EH (cell line): ENCODE measurements at places on chromosomes 11 and 22.

DNA sequence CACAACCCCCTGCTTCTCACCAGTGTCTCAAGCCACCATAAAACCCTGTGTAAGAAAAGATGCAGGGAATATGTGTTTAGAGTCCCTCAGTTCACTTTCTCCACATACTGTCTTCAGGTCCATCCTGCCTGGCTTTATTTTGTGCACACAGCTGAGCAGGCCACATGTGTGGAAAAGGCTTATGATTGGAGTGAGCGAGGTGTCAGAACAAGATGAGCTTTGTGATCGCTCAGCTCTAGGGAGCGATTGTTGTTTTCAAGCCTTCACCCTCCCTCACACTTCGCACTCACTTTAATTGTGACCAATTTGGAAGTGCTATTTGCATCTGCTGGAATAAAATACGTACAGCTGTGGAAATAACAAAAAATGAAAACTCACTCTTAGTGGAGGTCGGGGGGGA, 931.1 kb upstream of the TENM4 start:
- DNase-seq, result no peak

DNA sequence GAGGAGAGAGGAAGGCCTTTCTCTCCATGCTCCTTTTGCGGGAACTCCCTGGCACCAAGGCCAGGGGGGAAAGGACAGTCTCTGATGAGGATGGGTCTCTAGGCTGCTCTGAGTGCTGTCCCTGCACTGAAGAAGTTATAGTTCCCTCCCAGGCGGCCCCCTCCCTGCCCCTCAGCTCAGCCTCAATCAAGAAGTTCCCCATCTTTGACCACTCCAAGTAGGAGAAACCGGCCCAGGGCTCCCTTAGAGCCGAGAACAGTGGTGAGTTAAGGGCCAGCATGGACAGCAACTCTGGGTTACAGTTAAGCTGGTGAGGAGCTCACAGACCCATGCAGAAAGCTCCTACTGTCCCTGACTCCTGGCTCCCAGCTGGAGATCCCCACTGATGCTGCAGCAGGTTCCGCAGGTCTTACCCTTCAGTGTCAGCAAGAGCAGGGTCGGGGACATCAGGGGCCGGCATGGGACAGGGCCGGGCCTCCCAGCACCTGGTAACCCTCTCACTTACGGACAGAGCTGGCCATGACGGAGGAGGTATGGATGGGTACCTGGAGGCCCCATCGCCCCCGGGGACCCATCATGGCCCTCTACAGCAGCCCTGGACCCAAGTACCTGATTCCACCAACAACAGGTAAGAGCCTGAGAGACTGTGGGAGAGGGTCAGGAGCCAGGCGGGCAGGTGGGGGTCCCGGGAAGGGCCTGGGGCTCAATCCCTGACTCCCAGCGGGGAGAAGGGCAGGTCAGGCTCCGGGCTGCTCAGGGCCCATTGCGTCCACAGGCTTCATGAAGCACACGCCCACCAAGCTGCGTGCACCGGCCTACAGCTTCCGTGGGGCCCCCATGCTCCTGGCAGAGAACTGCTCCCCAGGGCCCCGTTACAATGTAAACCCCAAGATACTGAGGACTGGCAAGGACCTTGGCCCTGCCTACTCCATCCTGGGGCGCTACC, 4.2 kb downstream of the SCGB1C1 start:
- no peak for DNase-seq

- DNase-seq, result no peak
These were observed 494.7 kb upstream of the CHORDC1 start for GRCh38 chr11:90717522-90717921.

DNA sequence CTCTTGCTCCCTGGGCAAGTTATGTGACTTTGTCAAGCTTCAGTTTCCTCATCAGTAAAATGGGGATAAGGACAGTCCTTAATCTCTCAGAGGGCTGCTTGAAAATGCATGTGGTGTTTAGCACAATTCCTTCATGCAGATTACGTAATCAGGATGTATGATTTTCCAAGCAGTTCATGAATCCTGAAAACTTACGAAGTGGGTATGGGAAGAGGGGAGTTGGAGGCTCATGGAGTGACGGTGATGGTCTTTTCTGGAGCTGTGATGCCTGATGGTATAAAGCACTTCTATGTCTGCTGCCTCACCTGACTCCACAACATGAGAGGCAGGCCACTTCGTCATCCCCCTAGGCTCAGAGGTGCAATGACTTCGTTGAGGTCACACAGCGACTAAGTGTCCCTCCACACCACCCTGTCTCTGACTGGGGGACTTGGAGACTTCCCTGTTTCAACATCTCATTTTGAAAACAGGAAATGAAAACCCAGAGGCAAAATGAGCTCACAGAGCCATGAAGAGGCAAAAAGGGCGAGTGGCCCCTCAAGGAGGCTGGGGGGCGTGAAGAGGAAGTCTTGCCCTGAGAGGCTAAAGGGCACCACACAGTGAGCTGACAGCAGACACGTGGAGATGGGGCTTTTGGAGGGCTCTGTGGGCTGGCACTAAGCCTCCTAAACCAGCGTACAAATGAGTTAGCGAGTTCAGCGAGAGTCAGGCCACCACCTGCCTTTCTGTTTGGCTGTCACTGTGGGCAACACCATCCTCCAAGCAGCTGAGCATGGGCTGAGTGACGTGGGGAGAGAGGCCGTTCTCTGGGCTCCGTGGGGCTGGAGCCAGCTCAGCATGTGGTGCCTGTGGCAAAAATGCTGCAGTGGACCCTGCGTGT, 10.1 kb downstream of the MCM5 start:
- no peak for DNase-seq

GRCh38 chr22:49691256-49691655, 136.4 kb downstream of the BRD1 start:
- DNase-seq, result no peak

- no peak for DNase-seq
These were observed 35.3 kb downstream of the LDHAL6A start for GRCh38 chr11:18490736-18491485.

GRCh38 chr11:123055191-123055901, 6.6 kb downstream of the HSPA8 start:
- DNase-seq, result no peak

GRCh38 chr11:34063061-34063795, 11.7 kb downstream of the CAPRIN1 start:
- no peak for DNase-seq

DNA sequence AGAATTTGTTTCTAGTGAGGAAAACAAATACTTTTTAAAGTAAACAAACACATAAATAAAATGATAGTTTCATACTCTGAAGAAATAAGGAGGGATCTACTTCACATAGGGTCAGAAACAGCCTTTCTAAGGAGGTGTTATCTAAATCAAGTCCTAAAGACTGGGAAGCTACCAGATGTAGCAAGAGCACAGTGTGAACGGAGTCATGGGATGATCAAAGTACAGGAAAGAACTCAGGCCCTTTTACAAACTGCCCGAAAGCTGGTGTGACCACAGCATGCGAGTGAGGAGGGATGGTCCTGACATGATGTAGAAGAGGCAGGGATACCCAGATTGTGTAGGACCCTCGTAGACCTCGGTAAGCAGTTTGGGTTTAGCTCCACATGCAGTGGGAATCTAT, 102.8 kb downstream of the ARHGAP32 start:
- no peak for DNase-seq

DNA sequence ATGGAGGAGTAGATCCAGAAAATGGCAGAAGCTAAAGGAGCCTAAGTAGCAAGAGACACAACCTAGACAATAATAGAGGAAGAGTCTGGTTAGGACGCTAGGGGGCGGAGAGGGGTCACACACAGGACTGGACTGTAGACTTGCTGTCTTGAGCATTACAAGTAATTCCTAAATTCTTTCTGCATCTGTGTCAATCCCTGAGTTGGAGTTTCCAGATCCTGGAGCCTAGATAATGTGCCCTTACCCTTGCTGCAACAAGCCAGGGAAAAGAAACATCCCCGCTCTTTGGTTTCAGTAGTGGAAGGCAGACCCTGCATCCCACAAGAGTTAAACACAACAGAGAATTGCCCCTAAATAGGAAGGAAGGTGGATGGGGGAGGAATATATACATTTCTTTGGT, 14.9 kb upstream of the CCDC73 start:
- DNase-seq, result peak; percentile 71

GRCh38 chr22:16387088-16387487, 205.5 kb downstream of the CCT8L2 start:
- no peak for DNase-seq

- DNase-seq, result no peak
These were observed 3900.0 kb upstream of the OR11H1 start for GRCh38 chr22:11627798-11628650.

GRCh38 chr22:26743149-26743548, 85.8 kb downstream of the MIAT start:
- no peak for DNase-seq

DNA sequence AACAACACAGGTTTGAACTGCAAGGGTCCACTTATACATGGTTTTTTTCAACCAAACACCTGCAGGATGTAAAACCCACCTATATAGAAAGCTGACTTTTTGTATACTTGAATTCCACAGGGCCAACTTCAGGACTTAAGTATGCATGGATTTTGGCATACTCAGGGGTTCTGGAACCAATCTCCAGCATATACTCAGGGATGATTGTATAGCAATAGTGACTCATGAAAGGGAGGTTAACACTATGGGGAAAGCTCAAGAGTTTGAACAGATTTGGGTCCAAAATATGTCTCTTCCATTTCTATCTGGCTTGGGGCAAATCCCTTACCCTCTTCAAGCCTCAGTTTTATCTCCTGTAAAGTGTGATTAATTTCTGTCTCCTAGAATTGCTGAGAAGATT, 94.9 kb downstream of the MICAL2 start:
- DNase-seq, result peak; percentile 74

- peak; percentile 91 for DNase-seq
These were observed 2.2 kb downstream of the SLC25A22 start for GRCh38 chr11:795634-796564.

DNA sequence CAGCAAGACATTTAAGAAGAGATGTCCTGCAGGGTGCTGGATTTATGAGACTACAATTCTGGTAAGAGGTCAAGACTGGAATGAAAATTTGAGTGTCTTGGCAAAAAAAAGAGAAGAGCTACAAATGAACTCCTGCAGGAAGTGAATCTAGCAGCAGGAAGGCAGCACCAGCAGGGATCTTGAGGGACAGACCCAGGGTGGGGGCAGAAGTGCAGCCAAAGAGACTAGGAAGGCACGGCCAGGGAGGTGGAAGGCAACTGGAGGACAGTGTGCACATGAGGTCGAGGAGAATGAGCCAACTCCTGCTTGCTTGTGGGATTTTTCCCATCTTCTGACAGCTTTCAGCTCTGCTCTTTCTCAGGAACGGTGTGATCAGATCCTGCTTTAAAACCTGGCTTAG, 263.2 kb downstream of the BUD13 start:
- no peak for DNase-seq

DNA sequence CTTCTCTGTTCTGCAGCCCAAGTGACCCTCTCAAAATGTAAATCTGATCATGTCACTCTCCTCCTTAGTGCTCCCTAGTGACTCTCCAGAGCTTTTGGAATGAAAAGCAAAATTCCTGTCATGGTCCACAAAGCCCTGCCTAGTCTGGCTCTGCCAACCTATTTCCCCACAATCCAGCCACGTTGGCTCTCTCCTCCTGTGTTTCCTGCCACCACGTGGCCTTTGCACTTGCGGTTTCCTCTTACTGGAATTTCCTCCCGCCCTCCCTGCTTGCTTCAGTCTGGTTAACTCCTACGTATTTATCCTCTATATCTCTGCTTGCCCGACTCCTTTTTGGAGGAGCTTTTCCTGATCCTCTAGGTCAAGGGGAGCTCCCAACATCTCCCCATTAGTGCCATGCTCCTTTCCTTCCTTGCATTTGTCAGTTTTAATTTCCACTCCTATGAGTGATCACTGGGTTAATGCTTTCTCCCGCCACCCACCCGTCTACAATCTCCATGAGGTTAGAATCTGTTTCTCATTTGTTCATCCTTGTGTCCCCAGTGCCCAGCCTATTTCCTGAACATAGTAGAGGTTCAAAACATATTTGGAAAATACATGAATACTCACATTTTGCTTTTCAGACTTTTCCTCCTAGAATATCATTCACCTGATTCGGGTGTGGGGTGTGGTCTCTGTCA, 11.5 kb downstream of the NNMT start:
- peak; percentile 95 for DNase-seq

- no peak for DNase-seq
These were observed 48.6 kb downstream of the ZNRF3 start for GRCh38 chr22:28931844-28932567.

- no peak for DNase-seq
These were observed 6.0 kb downstream of the PDXP start for GRCh38 chr22:37664249-37665101.

DNA sequence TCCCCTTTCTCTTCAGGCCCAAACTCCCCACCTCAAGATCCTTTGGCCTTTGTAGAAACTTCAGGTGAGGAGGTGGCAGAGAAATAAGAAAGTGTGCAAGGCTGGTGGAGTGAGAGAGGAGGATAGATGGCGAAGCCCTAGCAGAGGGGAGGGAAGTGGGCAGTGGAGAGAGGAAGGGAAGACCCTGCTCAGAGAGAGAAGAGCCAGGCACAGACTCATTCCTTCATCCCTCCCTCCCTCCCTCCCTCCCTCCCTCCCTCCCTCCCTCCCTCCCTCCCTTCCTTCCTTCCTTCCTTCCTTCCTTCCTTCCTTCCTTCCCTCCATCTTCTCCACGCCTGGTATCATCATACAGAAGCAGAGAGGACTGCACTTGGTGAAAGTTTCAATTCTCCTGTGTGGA, 21.0 kb downstream of the RTN4RL2 start:
- DNase-seq, result no peak

DNA sequence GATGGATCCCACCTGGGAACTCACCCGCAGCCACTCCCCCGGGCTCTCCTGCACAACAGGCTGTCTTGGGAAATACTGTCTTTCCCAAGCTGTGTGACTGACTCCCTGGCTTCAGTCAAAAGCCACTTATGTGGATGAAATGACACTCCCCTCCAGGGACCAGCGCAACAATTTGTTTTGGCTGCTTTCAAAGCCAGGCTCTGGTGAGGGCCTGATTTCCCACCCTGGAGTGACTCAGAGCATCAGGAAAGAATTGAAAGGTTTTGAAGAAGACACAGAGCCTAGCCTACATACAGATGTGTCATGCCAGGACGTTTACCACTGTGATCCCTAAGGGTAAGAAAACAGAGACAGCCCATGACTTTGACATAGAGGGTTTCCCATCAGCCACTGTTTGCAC, 550.5 kb downstream of the MIAT start:
- DNase-seq, result peak; percentile 41

DNA sequence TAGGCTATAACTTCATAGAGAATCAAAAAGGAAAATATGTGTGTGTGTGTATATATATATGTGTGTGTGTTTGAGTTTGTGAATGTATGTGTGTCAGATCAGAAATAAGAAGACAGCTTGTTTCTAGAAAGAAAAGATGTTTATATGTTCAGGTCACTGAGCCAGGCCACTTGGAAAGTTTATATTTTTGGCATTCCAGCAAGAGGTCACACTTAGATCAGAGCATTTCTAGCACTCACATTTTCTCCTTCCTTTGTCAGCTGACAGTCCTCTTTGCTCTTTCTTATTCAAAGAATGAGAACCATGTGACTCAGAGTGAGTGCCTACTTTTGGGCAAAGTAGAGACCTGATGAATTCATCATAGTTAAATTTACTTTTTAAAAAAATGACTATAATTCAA, 22.9 kb downstream of the RAB38 start:
- DNase-seq, result peak; percentile 48
